ENCODE measurements at places on chromosomes 7 and 10.

GRCh38 chr7:149792220-149792595 is 18.8 kb upstream of the ZNF467 start:
- no peak for DNase-seq

DNA sequence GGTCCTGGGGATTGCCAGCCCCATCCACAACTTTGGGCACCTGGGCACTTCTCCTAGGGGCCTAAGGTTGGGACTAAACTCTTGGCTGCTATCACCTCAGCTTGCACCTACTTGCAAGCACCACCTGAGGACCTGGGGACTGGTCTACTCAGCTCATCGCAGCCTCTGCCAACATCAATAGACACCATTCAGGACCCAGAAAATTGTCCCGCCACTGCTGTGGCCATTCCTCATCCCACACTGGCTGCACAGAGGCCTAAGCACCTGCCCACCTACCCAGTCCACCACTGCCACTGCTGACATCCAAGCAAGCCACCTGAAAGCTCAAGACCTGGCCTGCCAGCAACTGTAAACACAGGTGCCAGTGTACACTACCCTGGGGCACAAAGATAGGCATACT is 234.1 kb downstream of the STK31 start:
- DNase-seq = no peak

DNA sequence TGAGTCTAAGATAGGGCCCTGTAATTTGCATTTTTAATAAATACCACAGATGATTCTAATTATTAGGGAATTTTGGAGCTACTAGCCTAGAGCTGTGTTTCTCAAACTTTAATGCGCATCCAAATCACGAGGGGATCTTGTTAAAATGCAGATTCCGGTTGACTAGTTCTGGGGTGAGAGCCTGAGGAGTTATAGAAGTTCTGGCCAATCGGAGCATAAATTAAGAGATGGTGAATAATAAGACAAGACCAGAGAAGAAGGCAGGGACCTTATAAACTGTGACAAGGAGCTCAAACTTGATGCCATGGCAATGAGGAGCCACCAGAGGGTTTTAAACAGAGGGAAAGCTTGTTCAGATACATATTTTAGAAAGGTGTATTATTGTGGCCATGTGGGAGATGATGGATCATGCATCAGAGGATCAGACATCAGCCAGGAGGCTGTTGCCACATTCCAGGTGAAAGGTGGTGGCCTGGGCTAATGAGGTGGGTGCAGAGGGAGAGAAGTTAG is 29.7 kb upstream of the TLX1 start:
- DNase-seq = no peak

DNA sequence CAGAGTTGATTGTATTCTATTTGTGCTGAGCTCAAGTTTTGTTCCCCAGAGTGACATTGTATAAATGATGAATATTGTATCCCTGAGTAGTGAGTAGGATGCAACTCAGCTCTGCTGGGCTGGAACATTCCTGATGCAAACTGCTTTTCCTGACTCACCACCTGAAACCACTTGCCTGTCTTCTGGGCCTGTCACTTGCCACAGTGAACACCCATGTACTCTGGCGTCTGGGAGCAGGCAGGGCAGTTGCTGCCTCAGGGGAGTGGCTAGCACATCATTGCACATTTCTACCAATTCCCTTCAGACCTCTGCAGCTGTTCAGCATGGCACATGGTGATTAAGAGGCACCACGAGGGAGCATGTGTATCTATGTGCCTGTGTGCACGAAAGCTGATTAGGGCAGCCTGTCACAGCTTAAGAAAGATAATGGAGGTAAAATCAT is 157.3 kb downstream of the SND1 start:
- DNase-seq = peak; percentile 30

DNA sequence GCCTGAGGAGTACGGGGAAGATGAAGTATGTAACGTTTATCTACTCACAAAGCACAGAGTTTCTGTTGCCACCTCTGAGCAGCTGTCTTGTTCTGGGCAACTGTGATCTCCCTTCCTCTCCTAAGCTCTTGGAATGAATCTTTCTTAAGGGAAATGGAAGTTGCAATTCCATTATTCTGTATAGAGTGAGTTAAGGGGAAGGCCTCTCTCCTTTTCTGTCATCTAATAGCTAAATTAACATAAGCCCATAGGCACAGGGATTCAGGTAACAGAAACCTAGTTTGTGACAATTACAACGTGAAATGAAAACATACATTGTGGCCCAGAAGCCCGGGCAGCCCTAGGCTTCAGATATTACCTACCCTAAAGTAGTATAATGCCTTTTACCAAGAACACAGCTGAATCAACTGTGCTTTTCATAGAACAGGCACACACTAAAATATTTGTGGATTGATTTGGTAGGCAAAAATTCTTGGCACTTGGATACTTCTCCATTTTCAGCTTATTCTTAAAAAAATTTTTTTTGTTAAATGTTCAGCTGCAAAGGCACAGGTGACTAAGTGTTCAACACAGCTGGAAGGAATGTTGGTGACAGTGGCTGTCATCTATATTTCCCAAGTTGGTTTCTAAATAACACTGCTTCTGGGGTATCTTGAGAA is 3.8 kb upstream of the PDCD4 start:
- DNase-seq = no peak

DNA sequence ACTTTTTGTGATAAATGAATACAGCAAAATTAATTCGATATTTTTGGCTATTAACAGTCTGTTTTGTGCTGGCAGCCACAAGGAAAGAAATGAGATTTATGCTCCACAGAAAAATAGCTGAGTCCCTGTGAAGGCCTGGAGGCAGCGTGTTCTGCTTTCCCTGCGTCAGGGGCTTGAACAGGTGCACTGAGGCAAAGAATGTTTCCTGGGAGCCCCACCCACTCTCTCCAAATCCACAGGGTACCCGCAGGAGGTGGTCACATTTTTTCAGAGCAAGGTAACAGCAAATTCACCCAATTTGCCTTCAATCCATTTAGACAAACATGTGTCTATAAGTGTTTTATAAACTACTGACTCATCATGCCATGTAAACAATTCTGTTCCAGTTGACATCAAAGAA is 308.1 kb downstream of the TCERG1L start:
- no peak for DNase-seq

DNA sequence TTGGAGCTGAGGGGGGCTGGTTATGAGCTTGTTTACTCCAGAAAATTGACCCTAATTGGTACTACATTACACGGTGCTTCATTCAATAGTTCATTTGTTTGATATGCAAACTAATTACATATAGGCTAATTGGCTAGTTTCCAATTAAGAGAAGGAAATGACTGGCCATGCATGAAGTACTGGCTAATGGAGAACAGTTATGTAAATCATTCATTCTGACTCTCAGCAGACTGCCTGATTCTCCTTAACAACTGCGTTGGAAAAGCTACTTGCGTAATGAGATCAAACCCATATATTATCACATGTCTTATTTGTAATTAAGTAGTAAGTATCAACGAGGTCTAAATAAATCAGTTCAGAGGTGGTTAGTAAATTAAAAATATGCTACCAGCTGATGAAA is 81.8 kb upstream of the CTTNBP2 start:
- no peak for DNase-seq

DNA sequence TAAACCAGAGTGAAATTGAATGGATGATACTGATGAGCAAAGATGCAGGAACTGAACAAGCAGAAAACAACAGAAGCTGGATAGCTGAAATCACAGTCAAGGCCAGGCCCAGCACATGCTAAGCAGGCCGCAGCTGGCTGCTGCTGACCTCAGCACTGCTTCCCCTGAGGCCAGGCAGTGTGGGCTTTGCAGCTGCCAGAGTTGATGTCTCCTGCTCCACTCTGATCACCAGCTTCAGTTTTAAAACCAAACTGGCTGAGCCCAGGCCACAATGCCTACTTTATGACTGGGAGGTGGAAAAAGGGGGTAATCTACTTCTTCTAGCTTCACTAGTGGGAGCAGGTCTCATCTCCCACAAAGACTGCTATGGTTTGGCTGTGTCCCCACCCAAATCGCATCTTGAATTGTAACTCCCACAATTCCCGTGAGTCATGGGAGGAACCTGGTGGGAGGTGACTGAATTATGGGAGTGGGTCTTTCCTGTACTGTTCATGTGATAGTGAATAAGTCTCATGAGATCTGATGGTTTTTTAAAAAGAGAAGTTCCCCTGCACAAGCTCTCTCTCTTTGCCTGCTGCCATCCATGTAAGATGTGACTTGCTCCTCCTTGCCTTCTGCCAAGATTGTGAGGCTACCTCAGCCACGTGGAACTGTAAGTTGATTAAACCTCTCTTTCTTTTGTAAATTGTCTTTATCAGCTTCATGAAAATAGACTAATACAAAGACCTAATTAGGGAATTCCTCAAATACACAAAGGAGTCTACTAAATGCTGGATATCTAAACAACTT is 136.4 kb upstream of the ITGB1 start:
- DNase-seq = no peak

DNA sequence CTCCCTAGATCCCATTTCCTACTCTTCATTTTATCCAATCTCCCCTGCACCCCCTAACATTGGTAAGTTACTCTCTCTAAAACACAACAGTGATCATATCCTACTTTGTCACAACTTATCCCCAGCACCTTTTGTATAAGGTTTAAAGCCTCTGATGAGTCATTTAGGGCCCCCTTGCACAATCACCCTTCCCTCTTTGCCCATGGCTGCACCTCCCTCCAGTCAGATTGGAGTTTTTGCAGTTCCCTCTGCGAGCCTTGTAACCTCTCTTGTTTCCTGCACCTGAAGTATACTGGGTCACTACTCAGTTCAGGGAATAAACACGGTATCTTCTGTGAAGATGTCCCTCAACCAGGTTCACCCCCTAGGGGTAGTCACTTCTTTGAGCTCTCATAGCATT is 55.9 kb upstream of the ADRB1 start:
- DNase-seq = no peak

- no peak for DNase-seq
Measured at GRCh38 chr10:35451151-35452016, 115.1 kb downstream of the CCNY start.

DNA sequence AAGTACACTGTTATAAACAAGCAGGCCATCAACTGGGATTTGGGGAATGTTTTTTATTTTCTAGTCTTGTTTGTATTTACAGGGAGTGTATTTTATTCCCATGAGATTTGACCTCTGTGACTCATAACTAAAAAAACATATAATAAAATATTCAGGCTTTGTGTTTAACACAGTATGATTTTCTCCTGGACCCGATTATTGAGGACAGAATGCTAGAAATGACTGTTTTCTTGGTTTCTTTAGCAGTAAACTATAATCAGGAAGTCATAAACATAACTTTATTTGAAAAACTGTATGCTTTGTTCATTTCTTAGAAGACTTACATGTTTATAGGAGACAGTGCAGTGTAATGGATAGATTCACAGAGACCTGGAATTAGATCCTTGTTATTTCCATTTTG is 2.1 kb downstream of the NHLRC2 start:
- no peak for DNase-seq

DNA sequence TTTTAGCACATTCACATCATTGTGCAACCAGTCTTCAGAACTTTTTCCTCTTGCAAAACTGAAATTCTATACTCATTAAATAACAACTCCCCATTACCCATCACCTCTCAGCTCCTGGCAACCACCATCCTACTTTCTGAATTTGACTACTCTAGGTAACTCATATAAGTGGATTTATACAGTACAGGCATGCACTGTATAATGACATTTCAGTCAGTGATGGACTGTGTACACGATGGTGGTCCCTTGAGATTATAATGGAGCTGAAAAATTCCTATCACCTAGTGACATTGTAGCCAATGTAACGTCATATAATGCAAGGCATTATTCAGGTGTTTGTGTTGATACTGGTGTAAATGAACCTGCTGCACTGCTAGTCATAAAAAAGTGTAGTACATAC is 60.1 kb downstream of the BTRC start:
- no peak for DNase-seq

DNA sequence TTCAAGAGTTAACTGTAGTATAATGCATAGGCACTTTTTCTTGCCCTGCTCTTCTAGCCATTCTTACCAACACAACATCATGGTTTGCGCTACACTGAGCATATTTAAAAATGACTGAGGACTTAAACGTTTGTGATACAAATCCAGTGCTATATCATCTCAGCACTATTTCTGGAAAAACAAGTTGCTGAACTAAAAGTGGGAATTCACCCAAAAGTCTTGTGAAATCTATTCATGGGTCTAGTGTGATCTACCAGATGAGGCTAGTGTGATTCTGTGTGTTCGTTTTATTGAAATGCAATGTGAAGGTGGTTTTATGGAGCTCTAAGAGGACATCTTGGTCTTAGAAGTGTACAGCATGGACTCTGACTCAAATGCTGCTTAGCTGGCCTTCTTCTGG is 584.6 kb upstream of the POM121L12 start:
- DNase-seq = no peak

- no peak for DNase-seq
Measured at GRCh38 chr10:77165445-77166208, 472.0 kb downstream of the KCNMA1 start.

DNA sequence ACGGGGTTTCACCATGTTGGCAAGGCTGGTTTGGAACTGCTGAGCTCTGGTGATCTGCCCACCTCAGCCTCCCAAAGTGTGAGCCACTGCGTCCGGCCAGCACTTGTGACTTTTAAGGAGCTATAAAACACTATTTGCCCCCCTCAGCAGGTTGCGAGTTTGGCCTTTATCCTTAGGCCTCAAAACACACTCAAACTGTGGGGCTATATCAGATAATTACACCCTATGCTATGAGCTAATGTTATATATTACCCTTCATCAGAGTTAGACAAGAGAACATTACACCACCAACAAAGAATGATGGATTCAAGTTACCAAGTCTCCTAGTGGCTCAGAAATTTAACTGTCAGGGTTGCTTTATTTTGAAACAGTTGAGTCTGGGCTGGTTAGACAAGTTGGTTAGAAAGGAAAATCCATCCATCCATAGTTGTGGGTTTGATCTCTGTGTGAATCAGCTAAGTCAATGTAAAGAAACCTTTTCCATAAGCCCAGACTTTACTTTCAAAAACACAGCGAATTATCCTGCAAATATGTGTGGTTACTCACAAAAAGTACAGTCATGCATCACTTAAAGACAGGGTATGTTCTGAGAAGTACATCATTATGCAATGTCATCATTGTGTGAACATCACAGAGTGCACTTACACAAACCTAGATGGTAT is 115.8 kb downstream of the SEMA3D start:
- DNase-seq = no peak

GRCh38 chr7:153320681-153321080 is 561.1 kb downstream of the ACTR3B start:
- no peak for DNase-seq

DNA sequence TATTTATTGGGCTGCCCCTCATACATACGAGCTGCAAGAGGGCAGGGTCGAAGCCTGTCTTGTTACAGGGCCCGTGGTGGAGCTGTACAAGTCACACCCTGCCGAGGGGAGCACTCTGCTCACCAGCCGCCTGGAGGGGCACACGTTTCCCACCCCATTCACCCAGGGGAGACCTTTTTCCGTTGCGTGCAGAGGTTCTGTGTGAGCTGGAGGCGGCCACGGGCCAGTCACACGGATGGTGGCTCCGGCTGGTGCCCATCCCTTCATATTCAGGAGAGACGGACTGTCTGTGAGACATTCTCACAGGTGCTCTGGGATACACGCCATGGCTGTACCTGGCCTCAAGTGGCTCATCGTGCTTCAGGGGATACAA is 47.9 kb upstream of the FAM20C start:
- DNase-seq = no peak
